ENCODE measurements at places on chromosomes 1 and 21.

DNA sequence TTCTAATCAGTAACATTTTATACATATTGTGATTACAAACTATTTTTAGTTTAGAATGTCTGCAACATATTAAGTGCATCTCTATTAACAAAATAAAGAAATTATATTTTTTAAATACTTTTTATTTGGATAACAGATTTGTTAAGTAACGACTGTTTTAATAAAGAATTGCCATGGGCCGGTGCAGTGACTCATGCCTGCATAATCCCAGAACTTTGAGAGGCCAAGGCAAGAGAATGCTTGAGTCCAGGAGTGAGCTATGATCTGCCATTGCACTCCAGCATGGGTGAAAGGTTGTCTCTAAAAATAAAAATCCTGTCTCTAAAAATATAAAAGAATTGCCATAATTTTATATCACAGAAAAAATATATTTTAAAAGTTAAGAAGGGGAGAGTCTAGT lies 4.1 kb downstream of the LRRIQ3 start:
- DNase-seq: no peak

DNA sequence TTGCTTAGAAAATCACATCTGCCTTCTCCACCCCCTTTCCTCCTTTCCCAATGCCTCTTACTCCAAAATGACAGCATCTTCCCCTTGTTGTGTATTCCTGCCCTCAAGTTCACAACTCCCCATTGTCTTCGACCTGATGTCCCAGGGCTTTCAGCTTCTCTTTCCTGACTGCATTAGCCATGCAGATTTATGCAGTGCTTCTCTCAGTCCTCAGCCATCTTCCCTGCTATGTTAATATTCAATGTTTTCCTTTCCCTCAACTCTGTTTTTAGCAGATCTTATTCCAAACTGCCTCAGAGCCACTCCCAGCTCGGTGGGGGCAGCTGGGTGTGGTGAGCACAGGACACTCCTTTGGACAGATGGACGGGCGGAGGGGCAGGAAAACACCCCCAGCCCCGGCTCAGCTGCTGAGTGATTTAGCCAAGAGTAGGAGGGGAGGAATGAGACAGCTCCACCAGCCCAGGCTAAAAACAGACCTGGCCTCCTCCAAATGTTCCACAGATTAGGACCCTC lies 71.0 kb downstream of the CD2 start:
- DNase-seq: no peak

GRCh38 chr1:41799205-41799604 lies 119.5 kb downstream of the HIVEP3 start:
- DNase-seq: no peak

DNA sequence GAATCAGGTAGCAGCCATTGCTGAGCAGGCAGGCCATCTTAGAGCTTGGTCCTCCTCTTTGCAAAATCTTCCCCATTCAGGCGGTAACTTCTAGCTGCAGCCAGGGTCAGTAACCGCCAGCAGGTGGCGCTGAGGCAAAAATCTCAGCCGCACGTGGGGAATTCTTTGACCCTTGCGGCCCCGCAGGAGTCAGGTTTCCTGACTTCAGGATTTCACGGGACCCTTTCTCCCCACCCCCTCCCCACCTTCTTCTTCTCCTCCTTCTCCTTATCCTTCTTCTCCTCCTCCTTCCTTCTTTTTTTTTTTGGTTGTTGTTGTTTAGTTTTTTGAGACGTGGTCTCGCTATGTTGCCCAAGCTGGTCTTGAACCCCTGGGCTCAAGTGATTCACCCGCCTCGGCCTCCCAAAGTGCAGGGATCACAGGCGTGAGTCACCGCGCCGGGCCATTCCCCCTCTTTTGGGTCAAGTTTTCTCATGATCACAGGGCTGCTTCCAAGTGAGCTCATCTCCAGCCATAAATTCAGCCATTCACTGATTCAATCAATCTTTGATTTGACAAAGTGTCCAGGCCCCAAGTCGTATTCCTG lies 33.4 kb upstream of the TENT5B start:
- DNase-seq: peak; percentile 89

GRCh38 chr1:101453844-101454243 lies 217.0 kb downstream of the S1PR1 start:
- DNase-seq: no peak

- no peak for DNase-seq
Measured at GRCh38 chr1:59298026-59298583, 1.2 kb downstream of the FGGY start.

DNA sequence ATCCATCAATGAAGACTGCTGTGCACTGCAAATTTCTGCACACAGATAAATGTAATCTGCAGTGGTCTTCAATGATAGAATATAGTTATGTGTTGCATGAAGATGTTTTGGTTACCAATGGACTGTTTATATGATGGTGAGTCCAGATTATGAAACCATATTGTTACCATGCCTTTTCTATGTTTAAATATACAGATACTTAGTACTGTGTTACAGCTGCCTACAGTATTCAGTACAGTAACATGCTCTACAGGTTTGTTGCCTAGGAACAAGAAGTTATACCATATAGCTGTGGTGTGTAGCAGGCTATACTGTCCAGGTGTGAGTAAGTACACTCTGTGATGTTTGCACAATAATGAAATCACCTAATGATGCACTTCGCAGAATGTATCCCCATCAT lies 40.8 kb downstream of the SORT1 start:
- DNase-seq: no peak

- DNase-seq: peak; percentile 57
Measured at GRCh38 chr21:43884012-43884860, 19.2 kb downstream of the AGPAT3 start.

- DNase-seq: no peak
Measured at GRCh38 chr1:95119273-95119672, 2.1 kb downstream of the TLCD4 start.

GRCh38 chr1:20652300-20652699 lies 8.9 kb downstream of the DDOST start:
- DNase-seq: no peak

GRCh38 chr1:110214454-110215404 lies 4.6 kb downstream of the KCNC4 start:
- no peak for DNase-seq

DNA sequence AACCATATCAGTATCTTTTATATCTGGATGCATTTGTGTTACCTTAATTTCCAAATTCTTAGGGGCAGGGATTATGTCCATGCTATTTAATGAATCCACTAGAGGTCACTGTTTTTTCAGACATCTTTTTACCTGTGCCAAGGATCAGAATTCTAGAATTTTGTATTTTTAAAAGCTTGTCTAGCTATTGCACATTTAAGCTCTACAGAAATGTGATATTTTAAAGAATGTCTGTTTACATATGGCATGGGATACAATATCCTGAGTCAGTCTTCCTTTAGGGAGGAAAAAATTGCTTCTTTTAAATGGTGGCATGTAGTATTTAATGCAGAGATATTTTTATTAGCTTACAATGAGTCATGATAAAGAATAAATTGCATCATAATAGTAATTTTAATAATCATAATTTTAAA lies 11.3 kb downstream of the RPAP2 start:
- no peak for DNase-seq

DNA sequence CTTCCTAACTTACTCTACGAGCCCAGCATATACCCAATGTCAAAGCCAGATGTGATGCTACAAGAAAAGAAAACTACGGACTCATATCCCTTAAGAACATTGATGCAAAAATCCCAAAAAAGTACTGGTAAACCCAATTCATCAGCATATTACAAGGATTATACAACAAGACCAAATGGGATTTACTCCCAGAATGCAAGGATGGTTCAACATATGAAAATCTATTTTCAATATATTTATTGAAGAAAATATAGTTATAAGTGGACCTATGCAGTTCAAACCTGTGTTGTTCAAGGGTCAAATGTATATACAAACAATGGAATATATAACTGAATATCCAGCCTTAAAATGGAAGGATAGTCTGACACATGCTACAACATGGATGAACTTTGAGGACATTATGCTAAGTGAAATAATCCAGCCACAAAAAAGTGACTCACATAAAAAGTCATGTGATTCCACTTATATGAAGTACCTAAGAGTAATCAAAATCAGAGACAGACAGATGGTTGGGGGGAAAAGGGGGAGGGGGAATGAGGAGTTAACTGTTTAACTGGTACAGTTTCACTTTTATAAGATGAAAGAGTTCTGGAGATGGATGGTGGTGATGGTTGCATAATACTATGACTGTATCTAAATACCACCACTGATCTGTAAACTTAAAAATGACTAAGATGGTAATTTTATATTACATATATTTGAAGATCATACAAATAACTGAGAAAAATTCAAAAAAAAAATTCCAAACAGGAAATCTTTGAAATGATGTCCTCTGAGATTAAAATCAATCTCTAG lies 3.7 kb upstream of the KLF18 start:
- DNase-seq: no peak

GRCh38 chr1:228271701-228272251 lies 63.9 kb downstream of the OBSCN start:
- DNase-seq: no peak

DNA sequence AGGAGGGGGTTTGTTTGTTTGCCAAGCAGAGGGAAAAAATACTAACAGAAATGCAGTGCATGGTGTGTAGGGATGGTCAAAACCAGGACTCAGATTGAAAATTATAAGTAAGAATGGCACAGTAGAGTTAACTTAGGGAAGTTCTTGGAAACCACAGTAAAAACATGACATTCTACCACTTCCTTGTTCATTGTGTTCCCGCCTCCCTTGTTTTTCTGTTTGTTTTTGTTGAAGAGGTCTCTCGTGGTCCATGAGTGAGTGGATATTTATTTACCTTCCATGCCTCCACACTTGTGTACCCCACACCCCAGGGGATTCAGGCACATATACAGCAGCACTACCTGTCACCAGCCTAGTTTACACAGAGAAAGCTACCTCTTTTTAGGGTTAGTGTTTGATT lies 69.6 kb downstream of the OLFML2B start:
- DNase-seq: no peak

DNA sequence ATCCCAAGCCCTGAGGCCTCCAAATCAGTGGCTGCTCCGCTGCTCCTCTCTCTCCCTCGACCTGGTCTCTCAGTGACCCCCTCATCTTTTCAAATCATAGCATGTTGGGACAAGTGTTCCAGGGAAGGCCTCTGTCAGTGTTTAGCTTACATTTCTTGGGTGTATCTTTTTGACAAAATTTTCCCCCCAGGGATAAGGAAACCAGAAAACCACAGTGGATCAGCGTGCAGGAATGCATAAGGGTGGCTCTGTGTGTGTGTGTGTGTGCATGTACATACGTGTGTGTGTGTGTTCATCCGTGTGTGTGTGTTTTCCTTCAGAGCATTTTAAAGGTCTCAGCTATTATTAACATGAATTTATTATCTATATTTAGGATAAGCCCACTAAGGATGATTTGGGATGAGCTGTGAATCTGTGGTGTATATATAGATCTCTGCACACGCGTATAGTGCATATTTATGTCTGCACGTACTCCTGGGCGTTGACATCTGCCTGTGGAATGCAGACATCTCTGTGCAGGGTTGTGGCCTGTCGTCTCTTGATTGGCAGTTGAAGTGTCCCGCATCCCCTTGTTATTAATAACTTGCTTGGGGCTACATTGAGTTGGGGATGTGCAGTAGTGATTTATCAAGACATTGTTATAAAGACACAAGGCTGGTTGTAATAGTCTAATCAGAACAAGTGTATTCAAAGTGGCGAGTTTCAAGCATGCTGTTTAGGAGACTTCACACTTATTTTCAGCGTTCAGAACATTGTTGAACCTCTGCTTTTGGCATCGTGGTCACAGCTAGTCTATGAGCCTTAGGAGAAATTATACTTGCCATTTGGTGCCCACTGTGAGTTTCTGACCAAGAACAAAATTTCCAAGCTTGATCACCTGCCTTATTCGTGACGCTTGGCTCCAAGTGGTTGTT lies 55.6 kb downstream of the GALNT2 start:
- no peak for DNase-seq

DNA sequence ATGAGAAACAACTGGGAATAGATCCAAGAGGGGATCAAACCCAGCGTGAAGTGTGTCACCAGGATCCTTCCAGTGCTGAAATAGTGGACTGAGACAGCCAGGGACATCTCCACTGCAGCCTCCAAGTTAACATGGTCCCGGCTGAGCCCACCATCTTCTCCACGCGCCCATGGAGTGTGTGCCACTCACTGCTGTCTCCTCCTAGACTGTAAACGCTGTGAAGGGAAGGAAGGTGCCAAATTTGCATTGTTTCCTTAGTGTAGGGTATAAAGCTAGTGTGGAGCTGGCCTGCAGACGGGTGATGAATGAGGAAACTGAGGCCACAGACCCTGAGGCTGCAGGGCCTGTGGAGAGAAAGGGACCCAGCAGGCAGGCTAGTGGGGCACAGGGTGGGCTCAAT lies 183.6 kb downstream of the FOXD2 start:
- DNase-seq: no peak

- no peak for DNase-seq
Measured at GRCh38 chr1:8010080-8010664, 15.9 kb downstream of the ERRFI1 start.

DNA sequence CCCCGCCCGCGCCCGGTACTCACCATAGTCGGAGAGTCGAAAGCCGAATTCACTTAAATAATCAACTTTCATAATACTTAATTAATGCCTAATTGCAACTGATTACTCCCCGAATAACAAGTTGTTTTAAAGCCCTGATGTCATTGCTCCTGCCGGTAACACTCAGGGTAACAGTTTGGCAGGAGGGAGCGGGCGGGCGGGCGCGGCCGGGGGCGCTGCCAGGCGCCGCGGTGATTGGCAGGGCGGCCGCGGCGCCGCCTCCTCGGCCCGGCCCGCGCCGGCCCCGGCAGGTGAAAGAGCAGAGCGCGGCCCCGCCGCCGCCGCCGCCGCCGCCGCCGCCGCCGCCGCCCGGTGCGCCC lies 102.2 kb downstream of the CASZ1 start:
- no peak for DNase-seq

DNA sequence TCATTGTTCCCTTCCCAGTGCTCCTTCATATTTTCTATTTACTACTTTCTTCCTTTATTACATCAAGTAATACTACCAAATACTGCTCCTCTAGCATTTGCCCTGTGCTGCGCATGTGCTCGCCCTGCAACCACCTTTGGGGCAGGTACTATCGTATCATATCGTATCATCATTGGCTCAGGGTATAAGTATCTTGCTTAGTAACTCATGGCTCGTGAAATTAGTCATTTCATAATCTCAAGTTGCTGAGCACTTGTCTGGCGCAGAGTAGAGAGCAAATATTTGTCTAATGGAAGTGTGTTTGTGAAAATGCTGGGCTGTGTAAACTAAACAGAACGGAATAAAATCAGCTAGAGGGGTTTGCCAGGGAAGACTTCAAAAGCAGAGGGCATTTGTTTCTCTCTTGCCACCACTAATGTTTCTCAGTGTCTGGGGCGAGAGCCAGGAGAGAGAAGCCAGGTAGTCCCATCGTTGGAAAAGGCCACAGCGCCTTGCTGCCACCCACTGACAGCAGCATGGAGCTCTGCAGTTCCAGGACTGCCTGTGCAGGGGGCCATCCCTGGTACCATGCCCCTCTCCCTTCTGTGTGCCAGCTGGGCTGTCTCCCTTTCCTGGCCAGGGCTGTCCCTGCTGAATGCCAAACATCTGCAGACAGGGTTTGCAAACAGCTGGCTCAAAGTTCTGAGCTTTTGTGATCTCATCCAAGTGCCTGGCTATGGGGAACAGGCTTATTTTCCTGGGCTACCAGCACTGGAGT lies 20.0 kb upstream of the CPT2 start:
- DNase-seq: no peak

GRCh38 chr1:164311377-164311776 lies 247.6 kb upstream of the PBX1 start:
- DNase-seq: no peak
